ENCODE measurements at places on chromosomes 2 and 18. TPM values are rescaled to one million over a fixed set of nuclear protein-coding genes. Genes with fewer than 3 reads are reported as not detected.

CYBRD1 gene
- 7.2 TPM for total RNA-seq

GBX2 gene
- not detected for total RNA-seq

MBP gene
- 25.5 TPM for total RNA-seq

- ATAC-seq, result no peak
Measured at GRCh38 chr2:149732730-149733290, 145.2 kb upstream of the MMADHC start.

GRCh38 chr2:10911291-10912075, at the start of gene KCNF1:
TSS of gene KCNF1 (plus strand) at chr2:10911934. CDS start at chr2:10912427, 493 bp downstream.
- ATAC-seq, result no peak

- no peak for ATAC-seq
Measured at GRCh38 chr18:34873986-34874580, 164.0 kb downstream of the DTNA start.

DNA sequence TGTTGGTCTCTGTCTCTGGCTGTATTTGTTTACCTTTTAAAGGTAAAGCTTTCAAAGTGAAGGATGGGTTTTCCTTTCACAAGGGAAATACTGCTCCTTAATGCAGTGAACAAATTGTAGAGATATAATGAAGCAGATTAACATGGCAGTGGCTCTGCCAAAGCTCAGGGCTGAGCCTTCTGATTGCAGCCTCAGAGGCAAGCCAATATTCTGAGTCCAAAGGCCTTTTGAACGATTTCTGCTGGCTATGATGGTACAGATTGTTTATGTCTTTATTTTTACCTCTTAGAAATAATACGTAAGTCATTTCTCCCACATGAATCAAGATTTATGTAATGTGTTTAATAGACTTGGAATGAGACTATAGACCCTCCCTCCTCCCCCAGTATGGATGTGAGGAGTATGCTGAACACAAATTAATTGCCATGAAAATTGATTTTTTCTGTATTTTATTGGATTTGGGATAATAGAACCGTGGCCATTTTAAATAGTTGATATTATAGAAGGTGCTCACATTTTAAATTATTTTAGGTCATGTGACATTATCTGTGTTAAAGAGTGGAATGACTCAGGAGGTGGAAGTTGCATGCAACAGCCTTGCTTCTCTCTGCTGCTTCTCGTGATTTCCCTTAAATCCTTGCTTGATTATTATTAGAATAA, 772 bp downstream of the SCN2A start:
- no peak for ATAC-seq

- no peak for ATAC-seq
Measured at GRCh38 chr2:144834998-144835633, 315.2 kb upstream of the ZEB2 start.

DNA sequence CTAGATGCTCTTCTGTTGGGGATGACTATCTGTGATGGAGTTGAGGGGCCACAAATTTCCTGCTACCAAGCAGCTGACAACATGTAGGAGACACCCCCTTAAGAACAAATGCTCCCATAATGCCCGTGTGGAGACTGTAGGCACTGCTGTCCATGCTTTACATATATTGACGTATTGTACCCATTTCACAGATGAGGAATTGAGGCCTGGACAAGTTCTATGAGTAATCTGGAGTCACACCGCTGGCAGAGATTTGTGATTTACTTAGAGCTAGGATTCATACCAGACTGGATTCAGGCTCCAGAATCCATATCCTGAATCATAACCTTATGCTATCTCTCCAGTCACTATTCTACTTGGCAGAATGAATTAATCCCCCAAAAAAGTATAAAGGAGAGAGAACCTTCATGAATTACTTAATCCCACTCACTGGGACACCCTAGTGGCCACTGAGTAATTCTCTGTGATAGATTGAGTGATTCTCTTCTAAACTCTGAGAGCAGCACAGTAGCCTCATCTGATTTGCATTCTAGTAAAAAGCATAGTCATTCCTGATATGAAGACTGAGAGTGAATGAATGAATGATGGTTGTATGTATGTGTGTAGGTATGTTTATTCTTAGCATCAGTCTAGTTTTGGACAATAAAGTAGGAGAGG, 460.7 kb upstream of the MEIS1 start:
- ATAC-seq, result no peak

GRCh38 chr2:128198656-128199055, 107.7 kb downstream of the UGGT1 start:
- ATAC-seq, result no peak

- ATAC-seq, result no peak
Measured at GRCh38 chr2:198053776-198054175, 249.4 kb downstream of the PLCL1 start.
